ENCODE measurements at places on chromosomes 6 and 20.

DNA sequence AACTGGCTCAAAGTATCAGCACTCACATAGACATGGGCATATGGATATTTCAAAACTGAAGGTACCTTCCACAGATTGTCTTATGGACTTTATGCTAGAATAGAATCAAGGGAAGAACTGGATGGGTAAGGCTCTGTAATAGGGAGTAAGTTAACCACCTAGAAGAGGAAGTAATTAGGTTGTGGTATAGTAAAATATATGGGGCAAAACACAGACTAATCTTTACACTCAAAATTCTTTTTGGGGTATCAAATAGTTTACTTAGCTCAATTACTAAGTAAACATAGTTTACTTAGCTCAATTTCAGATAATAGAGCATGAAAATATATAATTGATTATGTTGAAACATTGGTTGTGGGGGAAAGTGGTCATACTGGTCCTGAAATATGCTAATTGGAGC is 94.2 kb upstream of the ATXN1 start:
- DNase-seq: no peak

GRCh38 chr6:82331031-82331773 is 32.4 kb upstream of the TPBG start:
- no peak for DNase-seq

GRCh38 chr20:21137078-21137477 is 11.2 kb downstream of the KIZ start:
- no peak for DNase-seq

- DNase-seq: no peak
Observed at GRCh38 chr6:148450866-148451265, 108.2 kb downstream of the SASH1 start.

GRCh38 chr6:17242087-17242486 is 39.1 kb upstream of the RBM24 start:
- no peak for DNase-seq

- no peak for DNase-seq
Observed at GRCh38 chr6:134821397-134821796, 128.5 kb downstream of the ALDH8A1 start.

DNA sequence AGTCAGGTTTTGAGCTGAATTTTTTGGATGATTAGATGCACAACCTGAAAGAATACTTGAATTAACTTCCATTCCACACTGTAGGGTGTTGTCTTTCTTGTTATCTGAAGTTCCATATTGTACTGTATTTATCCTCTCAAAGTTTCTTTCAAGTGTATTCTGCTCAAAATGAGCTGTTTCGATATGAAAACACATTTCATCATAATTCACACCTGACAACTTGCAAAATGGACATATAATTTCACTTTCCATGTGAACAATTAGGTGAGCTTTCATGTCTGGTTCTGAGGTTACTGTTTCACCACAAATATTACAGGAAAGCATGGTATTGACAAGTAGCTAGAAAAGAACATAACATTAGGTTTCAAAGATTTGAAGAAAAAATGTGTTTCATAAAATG is 1.7 kb downstream of the ZUP1 start:
- DNase-seq: no peak

- DNase-seq: no peak
Observed at GRCh38 chr20:58891718-58892140, 39.2 kb downstream of the GNAS start.

DNA sequence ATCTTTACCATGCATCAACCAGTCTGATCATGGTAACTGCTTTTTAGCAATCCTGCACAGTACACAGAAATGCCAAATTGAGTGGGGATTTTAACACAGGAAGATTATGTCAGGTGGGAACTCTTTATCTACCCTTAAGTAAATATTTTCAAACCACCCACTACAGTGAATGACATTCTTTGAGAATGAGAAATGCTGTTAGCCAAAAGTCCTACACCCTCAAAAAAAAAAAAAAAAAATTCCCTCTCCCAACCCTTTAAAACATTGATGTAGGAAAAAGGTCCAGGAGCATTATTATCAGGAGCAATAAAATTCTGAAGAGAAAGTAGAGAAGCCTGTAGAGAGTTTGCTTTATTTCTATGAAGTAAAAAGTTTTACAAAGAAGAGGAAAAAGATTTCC is 307.2 kb upstream of the THEMIS start:
- DNase-seq: no peak

DNA sequence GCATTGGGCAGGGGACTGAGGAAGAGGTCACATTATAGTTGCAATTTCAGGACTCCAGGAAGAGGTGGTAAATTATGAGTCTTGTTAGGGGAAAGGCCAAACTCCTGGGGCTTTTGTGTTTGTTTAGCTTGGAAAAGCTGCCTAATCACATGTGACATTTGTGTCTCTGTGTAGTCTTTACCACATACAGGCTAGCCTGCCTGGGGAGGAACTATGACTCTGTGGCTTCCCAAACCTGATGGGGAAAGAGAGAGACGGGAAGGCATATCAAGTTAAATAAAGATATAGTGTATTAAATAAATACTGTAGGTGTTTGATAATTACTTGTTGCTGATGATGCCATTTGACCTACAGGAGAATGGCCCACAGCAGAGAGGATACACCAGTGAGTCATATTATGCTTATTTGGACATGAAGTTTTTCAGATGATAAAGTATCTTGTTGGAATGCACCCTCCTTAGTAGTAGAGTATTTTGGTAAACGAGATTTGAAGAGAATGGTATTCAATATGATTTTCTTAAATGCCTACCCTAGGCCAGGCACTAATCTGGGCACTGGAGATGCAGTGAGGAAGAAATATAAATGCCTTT is 4.0 kb downstream of the BLTP3A start:
- no peak for DNase-seq

DNA sequence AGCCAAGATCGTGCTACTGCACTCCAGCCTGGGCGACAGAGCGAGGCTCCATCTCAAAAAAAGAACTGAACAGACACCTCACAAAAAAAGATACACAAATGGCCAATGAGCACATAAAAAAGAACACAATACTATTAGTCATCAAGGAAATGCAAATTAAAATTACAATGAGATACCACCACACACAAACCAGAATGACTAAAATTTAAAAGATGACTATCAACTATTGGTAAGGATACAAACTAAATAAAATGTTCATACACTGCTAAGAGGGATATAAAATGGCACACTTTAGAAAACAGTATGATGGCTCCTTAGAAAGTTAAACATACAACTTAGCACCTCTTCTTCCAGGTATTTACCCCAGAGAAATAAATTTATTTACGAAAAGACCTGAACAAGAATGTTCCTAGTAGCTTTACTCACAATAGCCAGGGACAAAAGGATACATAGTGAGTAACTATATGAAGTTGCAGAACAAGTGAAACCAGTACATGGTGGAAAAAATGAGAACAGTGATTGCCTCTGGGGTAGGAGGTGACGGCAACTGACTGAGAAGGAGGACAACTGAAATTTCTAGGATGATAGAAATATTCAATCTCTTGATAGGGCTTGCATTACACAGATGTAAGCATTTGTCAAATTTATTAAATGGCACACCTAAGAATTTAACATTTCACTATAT is 53.2 kb downstream of the FAM8A1 start:
- DNase-seq: no peak

DNA sequence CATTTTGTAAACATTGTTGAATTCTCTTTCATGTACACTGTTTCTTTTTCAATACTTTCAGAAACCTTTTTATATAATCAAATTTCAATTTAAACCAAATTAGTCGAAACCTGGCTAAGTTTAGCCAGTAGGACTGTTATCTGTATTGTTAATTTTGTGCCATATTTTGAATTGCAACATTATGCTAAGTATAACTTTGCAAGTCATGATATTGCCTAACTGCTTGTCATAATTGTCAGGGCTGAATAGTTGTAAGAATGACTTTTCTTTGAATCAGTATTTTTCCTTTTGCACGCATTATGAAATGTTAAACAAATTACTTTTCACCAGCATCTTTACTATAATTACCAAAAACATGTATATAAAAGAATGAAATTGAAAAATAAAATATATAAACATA is 82.7 kb downstream of the SAMD3 start:
- DNase-seq: no peak
